ENCODE measurements at places on chromosomes 7 and 10.
A peak's percentile ranks its signal among the peaks of the same experiment; 100 is the strongest.

DNA sequence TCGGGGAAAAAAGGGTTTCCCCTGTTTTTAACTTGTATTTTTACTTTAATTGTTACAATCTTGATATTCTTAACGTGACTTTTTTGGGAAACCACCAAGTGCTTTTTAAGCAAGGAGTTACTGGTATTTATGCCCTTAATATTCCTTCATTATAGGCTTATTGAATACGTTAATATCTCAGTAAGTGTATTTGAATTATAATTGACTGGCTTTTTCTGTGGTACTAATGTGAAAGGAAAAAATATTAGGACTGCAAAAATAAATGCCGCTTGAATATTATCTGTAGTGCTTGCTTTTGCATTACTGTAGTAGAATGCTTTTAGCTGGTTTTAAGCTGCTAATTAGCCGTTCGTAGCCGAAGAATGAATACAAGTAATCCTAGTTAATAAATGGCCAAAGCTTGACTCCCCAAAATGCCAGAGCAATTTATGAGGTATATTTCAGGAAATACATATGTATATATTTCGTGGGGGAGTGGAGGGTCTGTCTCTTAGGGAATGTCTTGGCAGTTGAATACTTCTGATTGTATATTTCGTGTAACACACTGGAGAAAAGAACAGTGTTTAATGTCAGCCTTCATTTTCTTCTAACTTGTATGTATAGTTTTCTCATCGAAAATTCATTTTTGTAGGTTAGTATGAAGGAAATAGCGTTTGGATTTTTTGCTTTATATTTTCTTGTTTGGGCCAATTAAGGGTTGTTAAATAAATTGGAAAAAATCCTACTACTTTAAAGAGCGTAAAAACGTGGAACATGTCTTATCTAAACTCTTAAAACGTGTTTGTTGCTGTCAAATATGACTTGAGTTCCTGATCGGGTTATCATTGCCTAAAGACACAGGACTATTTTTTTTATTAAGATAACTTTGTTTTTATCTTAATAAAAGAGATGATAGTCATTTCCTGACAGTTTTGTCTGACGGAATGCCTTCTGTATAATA lies 1.5 kb downstream of the PDCD4 start:
- DNase-seq: no peak

- no peak for DNase-seq
These were observed 83.9 kb downstream of the RAMP3 start for GRCh38 chr7:45241339-45242109.

GRCh38 chr10:48410503-48410902 lies 104.0 kb downstream of the MAPK8 start:
- no peak for DNase-seq

GRCh38 chr7:34675749-34676374 lies 17.8 kb downstream of the NPSR1 start:
- DNase-seq: peak; percentile 3

DNA sequence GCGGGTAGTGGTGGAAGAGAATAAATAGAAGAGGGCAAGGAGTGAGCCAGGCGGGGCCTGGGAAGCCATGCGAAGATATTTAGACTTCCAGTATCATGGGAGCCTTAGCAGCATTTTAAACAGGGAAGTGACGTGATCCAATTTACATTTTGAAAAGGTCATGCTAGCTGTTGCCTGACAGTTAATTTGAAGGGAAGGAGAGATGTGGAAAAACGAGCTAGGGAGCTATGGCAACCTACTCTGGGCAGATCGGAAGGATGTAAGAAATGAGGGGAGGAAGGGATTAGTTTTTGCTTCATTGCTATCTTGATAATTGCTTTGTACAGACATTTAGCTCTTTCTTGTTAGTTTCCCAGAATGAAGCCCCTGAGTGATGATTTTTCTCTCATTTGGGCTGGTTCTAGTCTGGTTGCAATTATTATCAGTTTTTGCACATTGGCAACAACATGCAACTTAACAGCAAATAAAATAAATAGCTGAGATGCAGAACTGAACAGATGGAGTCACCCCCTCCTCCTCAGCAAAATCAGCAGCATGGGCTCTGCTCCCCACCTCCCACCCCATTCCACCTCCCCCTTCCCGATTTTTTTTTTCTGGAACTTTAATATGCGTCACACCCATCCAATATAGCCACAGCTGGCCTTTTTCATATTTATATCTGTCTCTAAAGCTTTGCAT lies 13.0 kb upstream of the CALU start:
- no peak for DNase-seq

GRCh38 chr10:49605216-49605938 lies 4.7 kb upstream of the SLC18A3 start:
- DNase-seq: no peak

Measured in activated T-cell treated with anti-CD3 and anti-CD28 coated beads, Interleukin-2, amount 50 U/mL, for 72 hours (primary cell).